Left lung (tissue), 14 donors: ENCODE measurements at places on chromosomes 5 and 9. TPM values are rescaled to one million over a fixed set of nuclear protein-coding genes. Genes with fewer than 3 reads are reported as not detected.

DNA sequence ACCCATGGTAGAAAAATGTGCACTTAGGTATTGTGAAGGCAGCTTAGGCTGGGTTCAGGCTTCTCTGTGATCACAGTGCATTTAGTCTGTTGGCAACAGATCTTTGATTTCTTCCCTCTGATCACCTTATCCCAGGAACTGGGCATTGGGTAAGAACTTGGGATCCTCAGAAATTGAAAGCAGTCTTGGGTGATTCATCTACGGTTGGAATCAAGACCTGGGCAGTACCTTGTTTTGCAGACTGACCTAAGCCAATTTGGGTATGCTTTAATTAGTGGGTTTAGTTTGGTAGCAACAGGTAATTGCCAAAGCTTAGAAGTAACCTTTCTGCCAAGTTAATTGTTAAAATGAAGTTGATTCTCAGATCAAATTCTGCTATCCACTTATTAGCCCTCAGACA lies 17.8 kb downstream of the ENTREP1 start:
- no peak for DNase-seq

The SLC6A7 gene
- not detected for polyA plus RNA-seq

GRCh38 chr9:20030671-20031070 lies 241.8 kb upstream of the SLC24A2 start:
- no peak for DNase-seq

DNA sequence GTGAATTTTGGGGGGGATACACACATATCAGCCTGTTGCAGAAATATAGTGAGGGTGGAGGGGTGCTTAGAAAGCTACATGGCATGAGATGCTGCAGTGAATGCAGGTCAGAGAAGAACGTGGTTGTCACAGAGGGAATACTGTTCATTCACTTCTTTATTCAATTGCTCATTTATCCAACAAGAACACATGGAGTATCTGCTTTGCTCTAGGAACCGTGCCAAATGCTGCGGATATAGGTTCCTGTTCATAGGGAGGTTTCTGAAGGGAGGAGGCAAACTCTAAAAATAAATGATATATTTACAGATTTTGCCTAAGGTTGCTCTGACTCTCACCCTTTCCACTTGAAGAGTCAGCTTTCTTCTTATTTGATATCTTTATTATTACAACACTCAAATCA lies 444.3 kb upstream of the CLINT1 start:
- no peak for DNase-seq

The GOLGA1 gene
- polyA plus RNA-seq = 18.8 TPM

DNA sequence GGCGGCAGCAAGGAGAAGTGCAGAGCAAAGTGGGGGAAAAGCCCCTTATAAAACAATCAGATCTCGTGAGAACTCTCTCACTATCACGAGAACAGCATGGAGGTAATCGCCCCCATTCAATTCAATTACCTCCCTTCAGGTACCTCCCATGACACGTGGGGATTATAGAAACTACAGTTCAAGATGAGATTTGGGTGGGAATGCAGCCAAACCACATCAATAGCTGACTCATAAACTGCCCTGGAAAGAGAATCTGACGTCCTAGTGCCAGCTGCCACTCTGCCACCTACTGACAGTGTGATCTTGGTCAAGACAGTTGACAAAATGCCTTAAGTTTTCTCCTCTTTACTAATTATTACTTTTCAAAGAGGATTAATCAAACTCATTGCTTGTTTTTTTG lies 128.3 kb downstream of the GPBP1 start:
- DNase-seq = no peak

DNA sequence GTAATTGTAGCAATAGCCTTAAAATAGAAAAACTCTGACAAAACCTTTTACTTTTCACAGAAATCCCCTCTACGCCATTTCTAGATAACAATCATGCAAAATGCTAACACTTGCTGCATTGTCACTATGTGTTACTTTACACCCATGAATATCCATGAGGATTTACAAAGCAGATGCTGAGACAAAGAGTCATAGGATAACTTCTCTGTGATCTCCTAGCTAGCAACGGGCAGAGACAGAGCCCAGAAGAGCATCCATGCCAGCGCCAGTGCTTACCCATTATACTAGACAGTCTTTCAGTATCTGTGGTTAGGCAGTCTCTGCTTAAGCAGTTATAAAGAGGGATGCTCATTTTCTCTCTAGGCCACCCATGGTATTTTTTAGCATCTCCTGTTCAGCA lies 474.1 kb downstream of the CAAP1 start:
- DNase-seq = no peak

The PPIP5K2 gene
- polyA plus RNA-seq = 89.3 TPM

GRCh38 chr9:2127486-2127885 lies 112.3 kb downstream of the SMARCA2 start:
- no peak for DNase-seq

DNA sequence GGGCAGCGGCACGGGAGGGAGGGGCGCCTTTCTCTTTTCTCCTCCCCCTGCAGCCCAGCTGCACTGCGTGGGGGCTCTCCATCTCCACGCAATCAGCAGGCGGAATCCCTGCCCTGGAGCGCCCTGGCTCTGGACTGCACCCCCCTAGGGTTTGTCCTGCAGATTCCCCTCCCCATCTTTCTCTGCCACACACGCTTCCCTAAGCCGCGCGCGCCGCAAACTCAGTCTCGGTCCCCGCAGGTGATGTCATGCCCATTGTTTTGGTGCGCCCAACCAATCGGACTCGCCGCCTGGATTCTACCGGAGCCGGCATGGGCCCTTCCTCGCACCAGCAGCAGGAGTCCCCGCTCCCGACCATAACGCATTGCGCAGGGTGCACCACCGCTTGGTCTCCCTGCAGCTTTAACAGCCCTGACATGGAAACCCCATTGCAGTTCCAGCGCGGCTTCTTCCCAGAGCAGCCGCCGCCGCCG lies at the start of gene KCNN2:
Gene KCNN2 (plus strand): TSS at position 347 of the 473 bp plus-strand sequence. CDS start 70 bp downstream, at position 417.
- DNase-seq = peak; percentile 78

The SLC6A18 gene
- 0.18 TPM for polyA plus RNA-seq

The IL7R gene
- polyA plus RNA-seq = 7.3 TPM

- DNase-seq = no peak
Observed at GRCh38 chr5:10832987-10833386, 72.0 kb upstream of the DAP start.

The CARTPT gene
- not detected for polyA plus RNA-seq

- DNase-seq = peak; percentile 56
Observed at GRCh38 chr5:163564321-163564938, 59.0 kb downstream of the MAT2B start.

The FOXD4L5 gene
- polyA plus RNA-seq = 0.21 TPM

The SETD9 gene
- 5.0 TPM for polyA plus RNA-seq

The TNPO1 gene
- 78.8 TPM for polyA plus RNA-seq

DNA sequence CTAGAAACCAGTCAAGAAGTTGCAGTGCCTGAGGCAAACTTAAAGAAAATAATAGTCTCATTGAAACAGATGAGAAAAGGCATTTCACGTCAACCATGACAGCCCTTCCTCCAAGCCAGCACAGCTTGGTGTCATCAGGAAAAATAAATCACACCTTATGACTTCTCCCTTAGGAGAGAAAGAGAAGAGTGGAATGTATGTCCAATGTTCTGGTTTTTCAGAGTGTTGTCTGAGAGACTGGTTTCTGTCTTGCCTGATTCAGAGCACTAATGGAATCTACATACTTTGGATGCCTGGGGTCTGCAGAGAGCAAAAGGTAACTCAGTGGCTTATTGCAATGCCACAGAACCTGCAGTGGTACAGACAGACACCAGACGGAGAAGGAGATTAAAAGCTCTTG lies 105.5 kb upstream of the PDE4D start:
- DNase-seq = no peak

GRCh38 chr9:90948156-90948555 lies 146.5 kb downstream of the SYK start:
- no peak for DNase-seq

GRCh38 chr5:144209361-144209760 lies 38.7 kb downstream of the KCTD16 start:
- no peak for DNase-seq

The MYMK gene
- not detected for polyA plus RNA-seq

The RANBP17 gene
- 44.5 TPM for polyA plus RNA-seq

The MIGA2 gene
- 16.0 TPM for polyA plus RNA-seq

The MARCOL gene
- not detected for polyA plus RNA-seq

- DNase-seq = no peak
Observed at GRCh38 chr5:816176-816575, 31.6 kb upstream of the ZDHHC11B start.

DNA sequence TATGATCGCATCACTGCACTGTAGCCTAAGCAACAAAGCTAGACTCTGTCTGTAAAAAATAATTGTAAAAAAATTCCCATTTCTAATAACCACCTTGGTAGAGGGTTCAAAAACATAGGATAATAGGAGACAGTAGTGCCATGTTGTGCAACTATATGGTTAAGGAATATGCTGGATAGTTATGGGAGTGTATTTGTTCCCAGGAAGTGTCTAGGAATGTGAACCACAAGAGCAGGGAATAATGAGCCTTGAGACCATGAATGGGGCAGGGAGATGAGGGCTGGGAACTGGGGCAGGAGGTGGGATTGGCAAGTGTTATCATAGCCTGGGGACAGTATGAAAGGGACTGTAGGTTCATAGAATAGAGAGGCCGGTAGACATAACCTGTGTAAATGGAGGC lies 50.4 kb downstream of the RUSC2 start:
- no peak for DNase-seq

DNA sequence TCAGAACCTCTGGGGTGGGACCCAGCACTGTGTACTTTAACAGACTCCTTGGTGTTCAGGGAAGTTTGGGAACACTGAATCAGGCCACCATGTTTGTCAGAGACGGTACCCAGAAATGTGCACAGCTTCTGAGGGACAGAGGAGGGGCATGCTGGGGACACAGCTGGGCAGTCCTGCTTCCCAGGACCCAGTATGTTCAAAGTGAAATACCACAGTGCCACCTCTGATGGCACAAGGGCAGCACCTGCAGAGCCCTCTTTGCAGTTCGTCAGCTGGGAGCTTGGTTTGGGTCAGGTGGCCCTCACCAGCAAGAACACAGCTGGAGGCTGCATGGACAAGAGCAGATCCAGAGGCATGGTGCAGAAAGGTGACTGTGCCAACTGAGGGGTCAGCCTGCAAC lies 51.2 kb downstream of the NDST1 start:
- no peak for DNase-seq
